ENCODE measurements at places on chromosomes 2 and 18.

GRCh38 chr2:38835015-38835601 lies 40.6 kb downstream of the DHX57 start:
- DNase-seq = no peak

GRCh38 chr2:178806543-178806942 lies 680 bp downstream of the TTN start:
- no peak for DNase-seq

GRCh38 chr2:169080250-169081069 lies 11.1 kb downstream of the DHRS9 start:
- no peak for DNase-seq

- no peak for DNase-seq
These were observed 143.5 kb upstream of the BOD1L2 start for GRCh38 chr18:57003342-57003741.

DNA sequence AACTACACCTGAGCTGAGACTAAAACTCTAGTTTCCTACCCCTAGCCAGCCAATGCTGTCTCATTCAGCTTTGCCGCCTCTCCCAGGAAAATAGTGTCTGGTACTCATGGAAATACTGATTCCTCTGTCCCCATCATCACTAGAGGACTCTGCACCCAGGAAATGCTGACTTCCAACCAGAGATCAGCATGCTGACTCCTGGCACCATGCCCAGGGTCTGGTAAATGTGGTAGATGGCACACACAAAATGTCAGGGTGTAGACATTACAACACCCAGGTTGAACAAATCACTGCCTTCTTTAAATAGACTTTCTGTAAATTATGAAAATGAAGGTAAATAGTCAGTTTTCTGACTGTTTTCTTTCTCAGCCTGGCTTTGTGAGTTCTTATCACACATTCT lies 307.3 kb upstream of the CHAC2 start:
- DNase-seq = no peak

DNA sequence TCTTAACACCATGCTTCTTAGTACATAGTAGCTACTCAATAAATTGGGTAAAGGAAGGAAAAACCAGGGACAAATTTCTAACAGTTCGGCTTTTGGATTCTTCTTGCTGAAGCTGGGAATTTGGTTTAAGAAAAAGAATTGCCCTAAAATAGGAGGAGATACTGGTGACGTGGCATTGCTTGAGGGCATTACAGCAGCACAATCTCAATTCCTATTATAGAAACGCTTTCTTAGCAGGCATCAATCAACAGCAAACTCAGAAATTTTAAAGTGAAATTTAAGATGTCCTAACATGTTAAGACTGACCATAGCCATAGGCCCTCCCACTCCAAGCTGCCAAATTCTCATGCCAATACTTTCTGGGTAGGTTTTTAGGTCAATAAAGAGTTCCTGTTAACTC lies 169.5 kb downstream of the SRBD1 start:
- DNase-seq = no peak

DNA sequence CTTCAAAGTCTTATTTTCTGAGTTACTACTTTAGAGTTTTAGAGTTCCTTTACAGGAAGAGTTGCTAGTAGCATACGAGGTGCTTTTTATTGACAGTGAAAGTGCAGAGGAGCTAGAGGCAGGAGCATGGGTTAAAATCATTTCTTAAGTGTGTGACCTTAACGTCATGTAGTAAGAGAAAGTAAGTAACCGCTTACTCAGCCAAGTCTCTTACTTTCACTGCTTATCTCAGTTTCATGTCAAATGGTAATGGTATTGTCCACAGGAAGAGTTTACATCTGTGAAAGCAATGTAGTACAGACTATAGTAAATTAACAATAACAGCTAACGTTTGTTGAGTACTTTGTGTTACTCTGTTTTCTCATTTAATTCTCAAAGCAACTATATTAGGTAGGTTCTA lies 12.6 kb downstream of the NDUFAF7 start:
- DNase-seq = no peak

DNA sequence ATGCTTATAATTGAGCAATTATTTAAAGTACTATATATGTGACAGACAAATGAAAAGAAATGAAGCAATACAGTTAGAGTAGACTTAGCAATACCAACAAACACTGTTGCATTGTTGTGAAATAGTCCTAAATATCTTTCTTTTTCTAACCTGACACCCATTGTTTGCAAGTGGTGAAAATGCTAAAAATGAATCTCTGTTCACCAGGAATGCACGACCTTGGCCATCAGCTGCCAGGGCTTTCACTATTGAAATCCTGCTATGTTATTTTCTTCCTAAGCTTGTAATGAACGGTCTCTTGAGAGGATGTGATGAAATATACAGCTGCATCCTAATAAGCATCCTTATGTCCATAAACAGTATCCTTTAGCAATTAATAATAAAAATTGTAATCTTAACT lies 136.2 kb upstream of the MGAT5 start:
- no peak for DNase-seq

GRCh38 chr2:100407073-100407472 lies 10.4 kb downstream of the CHST10 start:
- DNase-seq = no peak

- DNase-seq = no peak
These were observed 219.3 kb downstream of the TTC32 start for GRCh38 chr2:19682493-19682892.

GRCh38 chr2:239813261-239814115 lies 211.7 kb downstream of the NDUFA10 start:
- DNase-seq = no peak

- DNase-seq = no peak
These were observed 11.6 kb upstream of the B4GALT6 start for GRCh38 chr18:31695989-31696388.

- no peak for DNase-seq
These were observed 64.9 kb downstream of the ACTR2 start for GRCh38 chr2:65292461-65293011.

DNA sequence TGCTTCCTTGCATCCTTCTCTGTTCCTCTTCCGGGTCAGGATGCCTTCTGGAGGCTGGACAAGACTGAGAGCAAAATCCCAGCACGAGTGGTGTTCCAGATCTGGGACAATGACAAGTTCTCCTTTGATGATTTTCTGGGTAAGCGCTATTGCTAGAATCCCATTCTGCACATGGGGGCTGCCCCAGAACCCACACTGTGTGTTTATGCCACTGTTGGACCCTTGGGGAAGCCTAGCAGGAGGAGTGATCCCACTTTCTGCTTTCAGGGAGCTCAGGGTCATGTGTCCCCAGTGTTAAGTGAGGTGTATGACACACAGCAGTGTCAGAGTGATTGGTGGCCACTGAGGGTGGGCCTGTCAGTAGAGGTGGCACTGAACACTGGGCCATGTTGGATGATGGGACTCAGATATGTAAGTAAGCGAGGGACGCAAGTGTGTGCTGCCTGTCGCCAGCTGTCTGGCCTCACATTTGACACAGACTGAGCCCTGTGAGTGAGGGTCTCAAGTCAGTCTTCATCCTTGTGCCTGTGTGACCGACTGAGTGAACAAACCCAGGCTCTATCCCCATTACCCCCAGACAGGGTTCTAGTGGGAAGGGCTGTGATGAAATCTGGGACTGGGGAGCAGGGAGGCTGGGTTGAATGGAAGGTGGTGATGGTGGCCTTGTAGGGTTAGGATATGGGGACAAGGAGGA lies 220.9 kb downstream of the DYSF start:
- DNase-seq = no peak
